Pons (tissue), 1 donor: ENCODE measurements at places on chromosomes 2 and 18.
A peak's percentile ranks its signal among the peaks of the same experiment; 100 is the strongest.

DNA sequence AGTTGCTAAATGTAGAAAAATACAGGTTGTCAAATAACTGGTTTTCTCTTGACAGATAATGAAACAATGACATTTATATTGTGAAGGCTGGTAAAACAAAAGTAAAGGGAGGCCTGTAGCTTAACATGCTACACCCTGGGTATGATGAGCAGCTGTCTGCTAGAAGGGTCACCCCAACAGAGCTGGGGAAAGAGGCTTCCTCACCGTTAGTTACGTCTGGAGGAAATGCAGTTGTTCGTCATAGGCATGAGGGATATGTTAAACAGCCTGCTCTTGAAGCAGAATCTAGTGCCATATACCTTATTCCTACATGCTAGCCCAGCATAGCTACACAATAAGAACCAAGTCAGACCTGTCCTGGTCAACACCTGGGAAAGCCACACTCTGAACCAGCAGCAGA, 49.9 kb downstream of the LPIN2 start:
- no peak for DNase-seq

DNA sequence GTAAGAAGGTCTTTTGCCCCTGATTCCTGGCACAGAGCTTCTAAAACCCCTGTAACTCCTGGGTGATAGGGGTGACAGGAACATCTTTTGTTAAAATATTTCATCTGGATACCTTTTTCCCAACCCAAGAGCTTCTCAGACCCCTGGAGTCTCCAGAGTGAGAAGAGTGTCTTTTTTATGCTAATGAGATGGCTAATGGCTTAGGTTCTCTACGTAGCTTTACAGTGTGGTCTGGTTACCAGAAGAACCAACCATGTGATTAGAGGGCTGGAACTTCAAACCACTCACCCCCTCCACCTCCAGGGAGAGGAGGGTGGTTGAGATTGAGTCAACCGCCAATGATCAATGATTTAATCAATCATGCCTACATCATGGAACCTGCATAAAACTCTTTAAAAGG, 16.2 kb upstream of the DCC start:
- no peak for DNase-seq

DNA sequence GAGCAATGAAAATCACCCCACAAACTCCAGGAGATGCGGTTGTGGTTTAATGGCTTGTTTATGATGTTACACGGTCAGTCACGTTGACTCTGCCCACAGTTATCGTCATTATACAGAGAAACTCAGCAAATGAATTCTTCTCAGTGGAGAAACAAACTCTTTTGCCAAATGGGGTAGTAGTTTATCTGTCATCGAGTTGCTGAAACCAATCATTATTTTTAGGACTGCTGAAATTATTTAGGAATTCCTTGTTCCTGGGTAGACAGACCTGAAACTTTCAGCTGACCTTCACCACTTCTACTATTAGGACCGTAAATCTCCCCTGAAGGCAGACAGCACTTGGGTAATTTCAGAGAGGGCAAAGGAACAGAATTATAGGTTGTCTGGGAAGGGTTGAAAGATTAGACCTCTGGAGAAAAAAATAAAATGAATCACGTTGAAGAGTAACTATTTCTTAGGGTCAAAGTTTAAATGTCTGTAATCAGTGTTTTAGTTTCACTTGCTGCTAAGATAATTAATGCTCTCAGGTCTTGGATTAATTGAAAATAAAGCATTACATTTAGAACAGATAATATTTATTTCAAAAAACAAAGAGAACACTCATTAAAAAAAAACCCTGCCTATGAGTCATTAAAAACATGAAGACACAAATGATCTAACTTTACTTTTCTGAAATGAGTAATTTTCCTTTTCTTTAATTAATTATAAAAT, 52.1 kb upstream of the LYPD6 start:
- DNase-seq: no peak

- DNase-seq: no peak
Observed at GRCh38 chr2:56687169-56687568, 503.4 kb downstream of the CCDC85A start.

DNA sequence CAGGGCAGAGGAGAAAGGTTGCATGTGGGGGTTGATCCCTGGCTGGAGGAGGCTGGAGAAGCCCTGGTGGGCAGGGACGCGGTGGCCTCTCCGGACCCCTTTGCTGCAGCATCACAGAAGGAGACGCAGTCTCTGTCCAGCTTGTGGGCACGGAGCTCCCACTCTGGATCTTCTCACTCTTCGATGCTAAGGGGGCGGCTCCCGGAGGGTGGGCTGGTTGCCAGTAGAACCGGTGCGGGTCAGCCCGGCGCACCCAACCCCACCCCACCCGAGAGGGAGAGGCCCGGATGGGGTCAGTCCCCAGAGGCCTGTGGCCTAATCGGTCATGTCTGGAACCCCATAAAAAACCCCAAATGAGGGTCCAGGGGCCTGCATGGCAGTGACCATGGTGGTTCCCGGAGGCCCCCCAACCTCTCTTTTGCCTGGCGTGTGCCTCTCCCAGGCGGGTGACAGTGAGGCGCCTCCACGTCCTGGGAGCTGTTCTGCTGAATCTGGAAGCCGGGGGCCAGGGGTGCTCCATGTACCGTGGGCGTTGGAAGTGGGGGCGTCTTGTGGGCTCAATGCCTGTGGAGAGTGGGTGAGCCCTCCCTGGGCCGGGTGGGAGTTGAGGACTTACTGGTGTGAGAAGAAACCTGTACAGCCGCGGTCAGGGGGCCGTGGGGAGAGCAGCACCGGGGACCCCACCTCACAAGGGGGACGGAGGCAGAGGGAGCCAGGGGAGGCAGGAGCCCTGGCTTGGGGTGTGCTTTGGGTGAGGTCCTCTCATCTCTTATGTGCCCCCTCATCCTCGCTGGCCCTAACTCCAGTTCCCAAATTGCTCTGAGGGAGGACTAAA, 79.6 kb downstream of the RTP5 start:
- no peak for DNase-seq

DNA sequence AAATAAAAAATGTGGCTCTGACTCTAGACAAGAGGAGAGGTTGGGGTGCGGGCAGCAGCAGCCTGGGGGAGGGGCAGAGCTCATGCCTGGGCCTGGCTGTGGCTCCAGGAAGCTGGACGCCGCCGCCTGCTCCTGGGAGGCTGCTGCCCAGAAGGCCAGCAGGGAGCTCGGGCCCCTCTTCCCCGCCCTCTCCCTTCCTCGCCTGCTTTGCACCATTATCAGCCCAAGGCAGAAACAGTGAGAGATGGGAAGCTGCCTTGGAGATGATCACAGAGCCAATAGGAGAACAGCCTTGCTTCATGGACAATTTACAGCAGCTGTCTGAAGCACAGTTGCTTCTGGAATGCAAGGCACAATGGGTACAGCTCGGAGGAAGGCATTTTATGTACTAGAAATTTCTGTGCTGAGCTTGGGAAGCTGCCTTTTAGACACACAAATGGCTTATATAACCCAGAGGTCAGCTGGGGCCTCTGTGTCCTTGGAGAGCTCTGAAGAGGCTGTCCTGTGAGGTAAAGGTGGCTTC, 55.3 kb upstream of the AFF3 start:
- DNase-seq: peak; percentile 6

GRCh38 chr2:100799686-100800085, 20.3 kb upstream of the NPAS2 start:
- DNase-seq: no peak

DNA sequence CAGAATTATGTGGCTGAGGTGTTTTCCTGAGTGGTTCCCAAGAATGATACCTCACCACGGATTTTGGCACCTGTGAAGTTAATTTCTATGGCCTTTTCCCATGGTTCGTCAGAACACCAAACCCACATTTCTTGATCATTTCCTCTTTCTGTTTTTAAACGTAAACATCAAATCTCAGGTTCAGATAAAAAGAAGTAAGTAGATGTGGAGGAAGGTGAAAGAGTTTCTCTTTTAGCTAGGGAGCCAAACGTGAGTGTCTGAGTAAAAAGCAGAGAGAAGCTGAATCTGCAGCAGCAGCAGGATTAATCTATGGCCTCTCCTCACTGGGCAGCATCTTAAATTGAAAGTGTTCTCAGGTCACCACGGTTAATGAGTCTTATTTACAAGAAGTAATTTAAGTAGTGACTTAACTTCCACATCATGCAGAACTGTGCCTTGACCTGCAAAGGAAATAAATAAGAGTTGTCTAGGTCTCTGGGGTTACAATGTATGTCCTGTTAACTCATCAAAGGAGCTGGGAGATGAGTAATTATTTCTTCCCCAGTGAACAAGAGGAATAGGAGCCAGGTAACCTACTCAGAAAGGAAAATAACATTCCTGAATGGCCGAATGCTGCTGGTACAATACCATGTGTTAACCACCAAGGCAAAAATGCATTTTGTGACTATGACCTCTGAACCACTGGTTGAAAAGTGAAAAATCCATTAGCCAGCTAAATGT, 139.6 kb upstream of the NETO1 start:
- DNase-seq: no peak

DNA sequence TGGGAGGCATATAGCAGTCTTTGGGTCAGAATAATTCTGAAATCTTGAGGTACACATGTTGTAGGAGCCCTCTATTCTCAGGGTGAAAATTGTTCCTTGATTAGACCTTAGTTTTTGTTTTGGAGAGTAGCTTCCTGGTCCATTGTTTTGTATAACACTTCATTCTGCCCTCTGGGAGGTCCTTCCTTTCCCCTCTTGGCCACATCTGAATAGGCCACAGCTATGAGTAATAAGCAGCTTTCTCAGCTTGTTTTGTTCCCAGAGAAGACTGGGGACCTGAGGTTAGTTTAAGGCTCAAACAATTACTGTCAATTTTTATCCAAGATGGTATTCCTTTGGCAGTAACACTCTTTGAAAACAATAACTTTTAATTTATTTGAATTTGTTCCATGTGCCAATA, 72.6 kb upstream of the NOL4 start:
- DNase-seq: no peak

GRCh38 chr2:235044501-235045271, 92.9 kb downstream of the SH3BP4 start:
- DNase-seq: no peak

- DNase-seq: no peak
Observed at GRCh38 chr2:8633186-8633734, 48.6 kb upstream of the ID2 start.

DNA sequence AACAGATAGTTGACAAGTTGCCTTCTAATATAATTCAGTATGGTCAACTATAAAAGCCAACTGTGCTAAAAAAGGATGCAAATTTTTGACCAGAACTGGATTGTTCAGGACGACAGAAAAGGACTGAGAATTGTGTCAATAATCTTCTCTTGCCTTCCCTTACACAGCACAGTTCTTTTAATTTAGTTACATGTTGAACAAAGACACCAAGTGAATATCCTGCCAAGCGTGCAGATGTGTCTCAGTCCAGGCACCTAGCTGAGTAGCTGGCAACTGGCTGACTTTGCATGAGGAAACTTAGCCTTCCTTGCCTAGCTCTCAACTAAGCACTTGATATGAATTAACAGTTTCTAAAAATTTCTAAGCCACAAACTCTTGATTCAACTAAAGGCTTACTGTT, 801.4 kb downstream of the BCL11A start:
- no peak for DNase-seq

DNA sequence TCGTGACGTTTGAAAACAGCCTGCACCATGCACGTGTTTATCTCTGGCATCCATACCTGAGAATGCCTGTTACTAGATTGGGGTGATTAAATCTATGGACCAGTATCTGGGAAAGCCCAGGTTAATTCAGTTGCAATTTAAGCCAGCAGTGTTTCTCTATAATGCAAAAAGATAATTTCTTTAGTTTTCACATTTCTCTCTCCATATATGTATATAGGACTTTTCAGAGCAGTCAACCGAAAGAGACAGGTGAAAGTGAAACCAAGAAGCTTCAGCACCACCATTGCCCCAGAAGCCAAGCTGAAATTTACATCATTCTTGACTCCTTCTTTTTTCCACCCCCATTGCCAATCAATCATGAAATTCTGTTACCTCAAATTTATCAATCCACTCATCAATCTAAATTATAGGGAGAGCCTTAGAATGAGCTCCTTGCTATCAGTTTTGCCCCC, 2.7 kb upstream of the LRP2 start:
- DNase-seq: peak; percentile 15

DNA sequence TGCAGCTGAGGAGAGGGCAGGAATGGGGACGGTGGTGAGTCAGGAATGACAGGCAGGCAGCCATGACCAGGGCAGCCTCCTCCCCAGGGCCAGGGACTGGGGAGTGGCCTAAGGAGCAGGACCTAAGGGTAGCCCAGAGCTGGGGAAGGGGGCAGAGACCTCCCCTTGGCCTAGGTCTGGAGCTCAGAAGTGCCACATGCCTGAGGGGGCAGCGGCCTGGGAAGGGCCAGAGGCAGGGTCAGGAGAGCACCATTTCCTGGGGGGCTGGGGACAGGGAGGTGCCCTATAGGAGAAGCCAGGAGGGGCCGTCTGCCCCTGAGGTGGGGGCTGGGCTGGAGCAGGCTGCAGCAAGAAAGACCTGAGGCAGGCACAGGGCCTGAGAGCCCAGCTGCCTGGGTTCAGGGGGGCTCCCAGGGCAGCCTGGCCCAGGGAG, 20.9 kb downstream of the CFLAR start:
- DNase-seq: no peak

- no peak for DNase-seq
Observed at GRCh38 chr2:238065071-238065846, 4.5 kb downstream of the SCLY start.

GRCh38 chr18:58148954-58149471, 105.0 kb downstream of the NEDD4L start:
- no peak for DNase-seq

GRCh38 chr2:9178904-9179571, 27.6 kb upstream of the ASAP2 start:
- peak; percentile 59 for DNase-seq
